Left lobe of liver (tissue), 2 donors: ENCODE measurements at places on chromosomes 13 and 19. TPM values are rescaled to one million over a fixed set of nuclear protein-coding genes. Genes with fewer than 3 reads are reported as not detected.

ONECUT3 gene
- 0.03 TPM for total RNA-seq

MBD3L3 gene
- not detected for total RNA-seq

ZNF566 gene
- total RNA-seq, result 4.9 TPM

COMP gene
- total RNA-seq, result not detected

ZNF418 gene
- 3.5 TPM for total RNA-seq

EDNRB gene
- 27.3 TPM for total RNA-seq

GRIK5 gene
- total RNA-seq, result 0.25 TPM

REEP6 gene
- total RNA-seq, result 118 TPM

ZNF135 gene
- 0.45 TPM for total RNA-seq

TEX101 gene
- not detected for total RNA-seq

VSTM2B gene
- total RNA-seq, result not detected

SPINT2 gene
- total RNA-seq, result 7.3 TPM

PDX1 gene
- 0.70 TPM for total RNA-seq

DNASE2 gene
- total RNA-seq, result 22.3 TPM

SHANK1 gene
- total RNA-seq, result 0.23 TPM

ZNF835 gene
- total RNA-seq, result 0.58 TPM

USHBP1 gene
- 1.6 TPM for total RNA-seq

FFAR3 gene
- total RNA-seq, result not detected

LILRB3 gene
- total RNA-seq, result 1.2 TPM

DEDD2 gene
- total RNA-seq, result 15.0 TPM

CPB2 gene
- 607 TPM for total RNA-seq

SIGLEC8 gene
- 1.1 TPM for total RNA-seq

KLK6 gene
- not detected for total RNA-seq

ZNF763 gene
- total RNA-seq, result 0.25 TPM

SLC7A10 gene
- not detected for total RNA-seq

CCDC70 gene
- total RNA-seq, result not detected

ZNF69 gene
- total RNA-seq, result 8.0 TPM

AMER2 gene
- not detected for total RNA-seq

ICAM4 gene
- total RNA-seq, result 0.15 TPM

S1PR4 gene
- 0.70 TPM for total RNA-seq
